ENCODE measurements at places on chromosomes 7 and 10.

GRCh38 chr7:70574970-70575799 lies 556.8 kb upstream of the GALNT17 start:
- no peak for DNase-seq

- DNase-seq, result no peak
Measured at GRCh38 chr7:157360483-157361025, 23.8 kb downstream of the DNAJB6 start.

DNA sequence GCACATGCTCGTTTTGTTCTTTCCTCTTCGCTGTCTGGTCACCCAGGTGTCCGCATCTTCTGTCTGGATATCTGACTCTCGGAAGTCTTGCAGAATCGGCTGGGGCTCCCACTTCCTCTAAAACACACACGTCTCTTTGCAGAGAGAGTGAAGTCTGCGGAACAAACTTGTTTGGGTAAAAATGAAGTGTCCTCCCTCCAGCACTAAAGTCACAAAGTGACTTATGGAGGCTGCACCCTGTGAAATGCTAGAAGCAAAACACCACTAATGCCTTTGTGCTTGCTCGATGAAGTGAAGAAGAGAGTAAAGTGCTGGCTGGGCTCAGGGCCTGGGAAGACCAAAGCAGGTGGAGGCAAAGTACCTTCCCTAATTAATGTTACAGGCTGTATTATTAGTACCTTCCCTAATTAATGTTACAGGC lies 71.4 kb downstream of the FGFR2 start:
- DNase-seq, result no peak

DNA sequence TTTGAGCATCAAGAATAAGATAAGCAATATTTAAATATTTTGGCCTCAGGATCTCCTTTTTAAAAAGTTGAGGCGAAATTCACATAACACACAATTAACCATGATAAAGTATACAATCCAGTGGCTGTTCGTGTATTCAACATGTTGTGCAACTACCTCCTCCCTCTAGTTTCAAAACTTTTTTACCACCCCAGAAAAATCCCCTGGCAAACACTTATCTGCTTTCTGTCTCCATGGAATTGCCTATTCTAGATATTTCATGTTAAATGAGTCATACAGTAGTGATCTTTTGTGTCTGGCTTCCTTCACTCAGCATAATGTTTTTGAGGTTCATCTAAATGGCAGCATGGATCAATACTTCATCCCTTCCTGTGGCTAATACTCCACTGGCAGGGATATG lies 31.8 kb upstream of the IL15RA start:
- DNase-seq, result no peak

GRCh38 chr7:21568762-21569161 lies 25.9 kb downstream of the DNAH11 start:
- no peak for DNase-seq

- DNase-seq, result no peak
Measured at GRCh38 chr10:12333380-12334185, 15.8 kb upstream of the CAMK1D start.

- no peak for DNase-seq
Measured at GRCh38 chr7:93160410-93160809, 12.2 kb upstream of the SAMD9L start.

DNA sequence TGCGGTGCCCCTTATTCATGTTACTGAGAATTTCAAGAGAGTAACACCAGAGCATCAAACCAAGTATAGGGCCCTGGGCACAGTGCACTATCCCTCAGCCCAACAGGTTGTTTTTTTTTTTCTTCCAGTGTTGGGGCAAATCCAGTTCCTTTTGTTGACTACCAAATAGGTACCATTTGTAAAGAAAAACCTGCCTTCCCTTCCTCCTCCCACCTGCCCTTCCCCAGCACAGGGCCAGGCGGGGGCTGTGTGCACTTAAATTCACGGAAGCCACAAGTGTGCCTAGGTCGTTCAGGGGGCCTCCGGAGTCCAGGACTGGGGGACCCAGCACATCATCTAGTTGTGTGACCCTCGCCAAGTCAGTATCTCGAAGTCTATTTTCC lies 595 bp upstream of the SFXN4 start:
- no peak for DNase-seq

GRCh38 chr7:135719688-135720087 lies 8.3 kb downstream of the SLC13A4 start:
- no peak for DNase-seq

DNA sequence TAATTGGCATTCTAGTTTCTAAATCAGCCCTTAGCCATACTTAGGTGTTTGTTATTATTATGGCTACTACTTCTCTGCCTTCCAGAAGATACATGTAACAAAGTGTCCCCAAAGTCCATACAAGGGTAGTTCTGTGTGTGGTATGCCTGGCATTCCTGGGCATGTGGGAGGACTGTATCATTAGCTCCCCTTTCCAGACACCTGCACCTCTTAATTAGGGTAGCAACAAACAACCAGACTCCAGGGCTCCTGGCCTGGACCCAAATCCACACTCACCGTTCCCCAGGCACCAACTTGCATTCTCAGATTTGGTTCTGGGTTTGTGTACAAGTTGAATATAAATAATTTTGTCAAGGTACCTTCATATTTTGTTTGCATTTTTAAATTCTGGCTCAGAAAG lies 15.5 kb upstream of the CALD1 start:
- DNase-seq, result no peak

- peak; percentile 14 for DNase-seq
Measured at GRCh38 chr7:129298268-129298893, 73.6 kb downstream of the AHCYL2 start.

GRCh38 chr7:99780588-99780987 lies 3.4 kb downstream of the CYP3A4 start:
- DNase-seq, result no peak

- DNase-seq, result no peak
Measured at GRCh38 chr7:1679966-1680730, 10.1 kb downstream of the ELFN1 start.

Measured in T-helper 1 cell (primary cell).